Activated T-helper 1 cell treated with anti-CD3 and anti-CD28 coated beads, Interleukin-2, amount 50 U/mL, for 16 hours (primary cell): ENCODE measurements at places on chromosomes 12 and 14.

DNA sequence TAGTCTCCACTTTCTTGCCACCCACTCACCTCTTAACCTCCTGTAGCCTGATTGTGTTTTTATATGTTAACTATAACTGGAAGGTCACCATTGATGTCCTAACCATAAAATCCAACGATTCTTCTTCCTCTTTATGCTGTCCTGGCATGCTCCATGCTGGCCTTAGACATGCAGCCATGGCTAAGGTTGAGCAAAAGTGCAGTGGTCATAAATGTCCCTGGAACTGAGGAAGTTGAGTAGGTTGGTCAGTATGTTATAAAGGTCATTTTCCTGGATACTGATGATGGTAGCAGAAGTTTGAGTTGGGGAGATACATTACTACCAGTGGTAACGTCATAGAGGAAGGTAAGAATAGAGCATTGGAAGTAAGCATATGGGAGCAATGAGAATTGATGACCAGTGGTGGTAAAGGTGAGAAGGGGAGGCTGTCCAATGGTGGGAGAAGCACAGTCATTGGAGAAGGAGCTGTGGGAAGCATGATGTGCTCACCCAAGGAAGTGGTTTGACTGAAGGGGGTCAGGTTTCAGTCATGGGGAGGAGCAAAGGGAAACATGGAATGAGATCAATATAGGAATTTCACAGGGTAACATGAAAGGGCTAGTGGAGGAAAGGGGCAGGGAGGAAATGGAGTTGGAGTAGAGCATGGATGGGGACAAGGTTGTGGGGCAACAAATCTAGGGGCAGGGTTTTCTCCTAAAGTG lies 240.8 kb downstream of the DACT1 start:
- DNase-seq, result no peak

DNA sequence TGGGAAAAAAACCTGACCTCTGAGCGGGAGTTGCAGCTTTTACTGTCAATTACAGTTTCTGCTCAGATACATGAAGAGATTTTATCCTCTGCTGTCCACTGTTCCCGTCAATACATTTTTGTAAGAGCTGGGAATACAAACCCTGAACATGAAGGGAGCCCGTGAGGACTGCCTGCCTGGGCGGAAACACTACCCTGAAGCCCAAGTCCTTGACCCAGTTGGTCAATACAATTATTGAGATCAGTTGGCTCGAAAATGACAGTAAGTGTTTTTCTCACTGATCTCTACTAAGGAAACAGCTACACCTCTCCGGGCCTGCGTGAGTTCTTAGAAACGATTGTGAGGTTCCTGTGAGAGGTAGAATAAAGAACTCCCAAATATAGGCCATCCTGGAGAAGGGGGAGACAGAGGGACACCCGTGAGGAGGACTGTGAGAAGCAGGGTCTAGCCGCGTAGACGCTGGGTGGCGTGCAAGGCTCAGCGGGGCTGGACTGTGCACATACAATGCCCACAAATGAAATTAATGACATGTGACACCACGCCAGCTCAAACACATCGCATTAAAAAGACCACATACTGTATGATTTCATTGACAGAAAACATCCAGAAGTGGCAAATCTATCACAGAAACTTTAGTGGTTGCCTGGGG lies 509.5 kb downstream of the TMEM132D start:
- DNase-seq, result no peak

GRCh38 chr14:24818058-24818822 lies 184.2 kb upstream of the GZMB start:
- no peak for DNase-seq

GRCh38 chr14:89814126-89814525 lies 140.4 kb downstream of the EFCAB11 start:
- DNase-seq, result no peak

GRCh38 chr12:19869413-19869812 lies 430.1 kb downstream of the AEBP2 start:
- no peak for DNase-seq

DNA sequence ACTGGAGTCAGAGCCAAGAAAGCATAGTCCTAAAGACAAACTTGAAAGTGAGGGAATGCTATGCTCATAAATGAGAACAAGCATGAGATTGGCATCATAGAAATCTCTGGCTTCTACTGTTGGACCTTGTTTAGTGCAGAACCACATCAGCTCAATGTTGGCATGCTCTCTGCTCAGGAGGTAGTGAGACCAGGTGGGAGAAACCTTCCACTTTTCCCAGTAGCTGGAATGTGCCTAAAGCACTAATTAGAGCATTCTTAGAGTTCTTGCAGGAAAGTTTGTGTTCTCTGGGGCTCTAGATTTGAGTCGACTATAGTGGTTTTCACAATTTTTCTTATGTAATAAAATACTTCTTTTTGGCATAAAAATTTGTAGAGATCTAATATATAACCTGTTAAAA lies 159.7 kb upstream of the PRICKLE1 start:
- no peak for DNase-seq
